AG08395 (cell line): ENCODE measurements at places on chromosomes 7 and 10.

- DNase-seq, result no peak
Observed at GRCh38 chr10:72077275-72077990, 10.9 kb downstream of the SPOCK2 start.

- DNase-seq, result no peak
Observed at GRCh38 chr7:99461221-99461620, 4.7 kb downstream of the ATP5MF start.

DNA sequence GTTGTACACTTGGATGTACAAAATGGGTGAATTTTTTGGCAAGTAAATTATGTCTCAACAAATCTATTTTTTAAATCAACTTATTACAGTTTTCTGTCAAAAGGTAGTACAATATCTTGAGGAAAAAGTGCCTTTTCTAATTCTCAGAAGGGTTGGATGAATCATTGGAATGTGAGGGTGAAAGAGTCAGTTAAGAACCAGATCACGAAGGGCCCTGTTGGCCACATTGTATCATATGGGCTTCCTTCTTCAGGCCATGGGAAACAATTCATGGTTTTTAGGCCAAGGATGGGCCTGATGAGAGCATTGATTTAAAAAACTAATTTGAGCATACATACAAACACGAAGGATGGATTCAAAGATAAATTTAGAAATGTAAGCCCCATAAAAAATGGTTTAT is 503.7 kb downstream of the TNS3 start:
- peak; percentile 24 for DNase-seq

DNA sequence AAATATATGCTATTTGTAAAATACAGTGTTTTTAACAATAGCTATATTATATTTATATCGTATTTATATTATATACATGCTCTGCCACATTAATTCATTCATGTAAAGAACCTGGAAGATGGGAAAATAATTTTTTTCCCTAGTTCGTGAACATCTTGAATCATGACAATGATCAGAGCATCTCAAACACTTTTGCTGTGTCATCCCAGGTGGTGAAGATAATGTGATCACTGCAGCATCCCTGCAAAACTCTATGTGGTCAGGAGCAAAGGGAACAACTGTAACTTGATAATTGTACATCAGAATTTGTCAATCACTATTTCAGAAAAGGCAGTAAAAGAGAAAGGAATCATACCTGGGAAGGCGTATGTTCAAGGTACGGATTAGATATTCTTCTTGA is 39.3 kb downstream of the RAPGEF5 start:
- no peak for DNase-seq

DNA sequence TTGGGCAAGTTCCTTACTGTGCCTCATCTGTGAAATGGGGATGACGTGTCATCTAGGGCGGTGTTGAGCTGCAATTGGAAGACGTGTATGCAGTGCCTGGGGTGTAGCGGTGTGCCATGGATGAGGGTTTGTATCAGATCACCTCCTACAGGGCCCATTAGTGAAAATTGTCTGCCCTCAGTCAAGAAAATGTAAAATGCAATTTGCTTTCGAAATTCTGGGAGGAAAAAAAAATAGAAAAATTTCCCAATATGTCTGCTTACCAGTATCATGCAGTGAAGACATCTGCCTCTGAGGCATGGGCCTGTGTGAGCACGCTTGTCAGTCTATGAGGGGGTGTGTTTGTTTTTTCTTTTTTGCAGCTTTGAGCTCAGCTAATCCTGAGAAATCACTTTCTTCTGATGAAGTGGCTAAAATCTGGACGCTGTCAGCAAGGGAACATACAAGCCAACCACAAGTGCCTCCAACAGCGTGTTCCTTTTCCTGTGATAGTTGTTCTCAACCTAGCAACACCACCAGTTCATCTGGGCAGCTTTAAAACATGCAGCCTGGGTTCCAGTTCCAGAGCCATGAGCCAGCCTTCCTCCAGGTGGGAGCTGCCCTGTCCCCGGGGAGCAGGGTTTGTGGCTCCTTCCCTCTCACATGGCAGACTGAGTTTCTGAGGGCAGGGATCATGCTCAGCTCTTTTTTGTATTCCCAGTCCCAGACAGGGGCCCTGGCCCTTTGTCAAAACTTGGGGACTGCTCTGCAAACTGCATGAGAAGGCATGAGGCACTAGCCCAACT is 10.3 kb downstream of the FAM241B start:
- DNase-seq, result no peak

GRCh38 chr10:49202266-49202665 is 14.1 kb upstream of the TMEM273 start:
- DNase-seq, result no peak

DNA sequence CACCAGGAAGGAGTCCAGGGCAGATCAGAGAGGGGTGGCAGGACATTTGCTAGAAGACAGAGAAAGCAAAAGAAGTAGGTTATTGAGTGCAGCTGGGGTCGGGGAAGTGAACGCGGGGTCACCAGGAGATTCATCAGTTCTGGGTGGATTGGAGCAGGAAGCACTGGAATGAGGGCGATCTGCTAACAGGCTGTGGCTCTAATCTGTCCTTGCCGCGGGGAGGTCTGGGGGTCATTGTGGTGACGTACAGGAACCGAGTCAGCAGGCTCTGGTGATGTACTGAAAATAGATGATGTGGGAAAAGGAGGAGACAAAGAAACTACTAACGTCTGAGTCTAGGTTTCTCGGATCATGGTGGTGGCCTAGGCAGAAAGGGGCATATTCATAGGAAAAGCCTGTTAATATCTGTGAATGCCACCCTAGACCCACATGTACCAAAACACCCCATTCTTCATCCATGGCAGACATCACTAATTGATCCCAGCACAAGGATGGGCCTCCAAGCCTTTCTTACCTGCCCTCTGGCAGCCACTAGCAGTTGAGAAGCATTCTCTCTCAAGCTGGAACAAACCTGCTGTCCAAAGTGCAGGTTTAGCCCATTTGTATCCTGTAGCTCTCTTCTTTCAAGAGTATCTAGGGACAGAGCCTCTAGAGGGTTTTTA is 134.5 kb downstream of the C10orf105 start:
- no peak for DNase-seq

DNA sequence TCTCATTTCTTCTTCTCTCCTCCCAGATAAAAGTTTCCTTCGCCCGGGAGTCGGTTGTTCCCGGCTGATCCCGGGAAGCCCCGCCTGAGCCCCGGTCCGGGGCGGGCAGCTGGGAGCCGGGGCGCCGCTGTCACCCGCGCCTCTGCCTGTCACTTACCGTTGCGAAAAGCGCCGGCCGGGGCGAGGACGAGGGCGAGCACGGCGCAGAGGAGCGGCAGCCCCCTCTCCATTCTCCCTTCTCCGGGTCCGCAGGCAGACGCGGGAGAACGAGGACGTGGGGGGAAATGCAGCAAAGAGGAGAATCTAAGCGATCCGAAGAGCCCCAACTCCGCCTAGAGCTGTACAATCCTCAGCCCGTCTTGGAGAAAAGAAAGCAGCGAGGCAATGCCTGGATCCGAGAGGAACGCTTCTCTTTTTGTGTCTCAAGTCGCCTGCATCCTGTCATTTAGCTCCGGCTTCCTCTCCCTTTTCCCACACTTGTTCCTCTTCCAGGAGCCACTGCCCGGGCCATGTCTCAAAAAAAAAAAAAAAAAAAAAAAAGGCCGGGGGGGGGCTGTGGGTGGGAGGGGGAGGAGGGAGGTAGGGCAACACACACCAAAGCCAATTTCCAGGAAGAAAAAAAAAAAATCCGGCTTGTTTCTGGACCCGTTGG is at the start of gene NRP1:
Gene NRP1 (minus strand): TSS at position 515 of the 652 bp plus-strand sequence. CDS start 285 bp downstream, at position 230.
- DNase-seq, result peak; percentile 72

DNA sequence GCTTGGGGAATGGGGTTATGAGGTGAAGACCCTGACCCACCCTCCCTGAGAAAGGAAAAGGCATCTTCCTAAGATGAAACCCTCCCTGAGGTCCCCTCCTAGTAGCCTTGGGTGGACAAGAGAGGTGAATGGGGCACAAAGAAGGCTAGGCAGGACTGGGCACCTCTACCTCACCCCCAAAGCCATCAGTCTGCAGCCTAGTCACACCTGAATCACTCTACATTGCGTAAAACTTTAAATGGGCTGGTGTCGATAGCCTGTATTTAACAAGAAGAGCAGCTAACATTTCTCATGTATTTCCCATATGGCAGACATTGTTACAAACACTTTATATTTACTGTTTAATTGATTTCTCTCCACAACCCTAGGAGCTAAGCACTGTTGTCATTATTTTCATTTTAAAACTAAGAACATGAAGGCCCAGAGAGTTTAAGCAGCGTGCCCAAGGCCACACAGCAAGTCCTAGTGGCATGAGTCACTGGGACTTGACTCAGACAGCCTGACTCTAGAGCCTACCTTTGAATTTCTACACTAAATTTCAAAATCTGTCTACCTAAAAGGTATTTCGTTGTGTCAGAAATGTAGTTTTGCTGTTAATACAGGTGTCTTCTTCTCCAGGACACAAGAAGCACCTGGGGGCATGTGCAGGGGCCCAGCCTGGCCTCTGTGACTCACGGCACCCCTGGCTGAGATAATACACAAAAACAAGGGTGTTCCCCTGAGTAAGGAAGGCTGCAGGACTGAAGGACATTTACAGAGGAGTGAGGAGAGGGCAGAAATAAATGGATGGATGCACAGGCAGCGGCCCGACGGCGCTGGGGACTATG is 3.4 kb downstream of the AOC1 start:
- DNase-seq, result no peak

- DNase-seq, result no peak
Observed at GRCh38 chr10:20110125-20111100, 294.2 kb downstream of the PLXDC2 start.

GRCh38 chr10:561721-562120 is 127.7 kb downstream of the DIP2C start:
- DNase-seq, result no peak

- DNase-seq, result no peak
Observed at GRCh38 chr7:98206451-98207330, 4.5 kb upstream of the BHLHA15 start.

DNA sequence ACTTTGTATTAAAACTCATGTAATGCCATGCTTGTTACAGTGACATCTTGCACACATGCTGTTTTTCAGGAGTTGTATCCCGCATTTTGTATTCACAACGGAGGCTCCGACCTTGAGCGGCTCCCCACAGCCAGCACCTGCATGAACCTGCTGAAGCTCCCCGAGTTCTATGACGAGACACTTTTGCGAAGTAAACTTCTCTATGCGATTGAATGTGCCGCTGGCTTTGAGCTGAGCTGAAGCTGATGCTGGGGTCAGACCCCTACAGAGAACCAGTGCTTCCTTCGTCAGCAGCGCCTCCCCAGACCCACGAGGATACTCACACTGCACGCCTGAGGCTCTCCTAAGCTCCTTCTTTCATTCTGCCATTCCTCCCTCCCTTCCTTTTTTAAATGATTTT is 69.3 kb upstream of the DNAJB6 start:
- DNase-seq, result no peak

- DNase-seq, result no peak
Observed at GRCh38 chr7:45962861-45963260, 41.8 kb upstream of the IGFBP3 start.

DNA sequence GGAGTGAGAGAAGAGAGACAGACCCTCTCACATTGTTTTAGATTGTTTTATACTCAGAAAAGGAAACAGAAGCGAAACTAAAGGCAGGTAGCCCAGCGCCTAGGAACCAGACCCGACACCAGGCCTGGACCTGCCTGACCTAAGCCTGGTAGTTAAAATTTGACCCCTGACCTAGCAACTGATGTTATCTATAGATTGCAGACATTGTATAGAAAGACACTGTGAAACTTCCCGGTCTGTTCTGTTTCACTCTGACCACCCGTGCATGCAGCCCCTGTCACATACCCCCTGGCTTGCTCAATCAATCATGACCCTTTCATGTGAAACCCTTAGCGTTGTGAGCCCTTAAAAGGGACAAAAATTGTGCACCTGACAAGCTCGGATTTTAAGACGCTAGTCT is 31.6 kb downstream of the VIPR2 start:
- DNase-seq, result no peak

- no peak for DNase-seq
Observed at GRCh38 chr7:34190299-34190698, 285.0 kb downstream of the BMPER start.

GRCh38 chr10:11959966-11960365 is 82.6 kb downstream of the UPF2 start:
- DNase-seq, result no peak

DNA sequence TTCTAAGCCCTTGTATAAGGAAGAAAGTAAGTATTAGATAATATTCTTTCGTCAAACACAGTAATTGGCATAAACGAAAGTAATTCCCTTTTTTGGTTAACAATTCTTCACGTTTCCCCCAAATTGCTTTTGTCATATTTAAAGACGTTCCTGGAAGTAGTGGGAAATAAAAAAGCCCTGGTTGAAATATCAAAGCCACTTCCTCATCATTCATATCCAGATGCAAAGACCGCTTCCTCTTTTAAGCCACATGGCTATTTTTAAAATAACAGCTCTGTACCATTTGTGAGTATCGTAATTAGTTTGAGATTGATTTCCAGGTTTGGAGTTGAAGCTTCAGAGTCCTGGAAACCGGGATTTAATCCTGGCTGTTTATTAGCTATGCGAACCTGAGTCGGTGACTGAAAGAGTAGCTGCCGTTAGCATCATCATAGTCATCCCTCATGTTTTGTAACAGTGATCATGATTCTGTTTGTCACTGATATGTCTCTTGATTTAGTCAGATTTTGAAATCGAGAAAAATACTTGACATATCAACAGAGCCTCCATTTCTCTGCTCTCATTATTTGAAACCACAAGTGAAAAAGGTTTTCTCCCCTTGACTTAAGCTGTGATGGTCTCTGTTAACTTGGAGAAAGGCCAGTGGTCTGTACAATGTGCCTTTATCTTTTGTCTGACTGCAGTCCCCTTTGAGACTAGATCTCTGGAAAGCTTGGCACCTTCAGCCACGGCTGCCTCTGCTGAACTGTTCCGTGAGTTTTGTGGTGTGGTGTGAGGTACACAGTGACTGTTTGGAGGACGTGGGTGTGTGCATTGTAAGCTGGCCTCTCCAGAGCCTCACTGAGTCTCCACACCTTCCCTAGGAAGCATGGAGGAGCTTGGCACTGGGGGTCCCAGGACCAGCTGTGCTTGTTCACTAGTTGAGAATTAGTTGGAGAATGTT is 18.1 kb downstream of the OPTN start:
- no peak for DNase-seq

DNA sequence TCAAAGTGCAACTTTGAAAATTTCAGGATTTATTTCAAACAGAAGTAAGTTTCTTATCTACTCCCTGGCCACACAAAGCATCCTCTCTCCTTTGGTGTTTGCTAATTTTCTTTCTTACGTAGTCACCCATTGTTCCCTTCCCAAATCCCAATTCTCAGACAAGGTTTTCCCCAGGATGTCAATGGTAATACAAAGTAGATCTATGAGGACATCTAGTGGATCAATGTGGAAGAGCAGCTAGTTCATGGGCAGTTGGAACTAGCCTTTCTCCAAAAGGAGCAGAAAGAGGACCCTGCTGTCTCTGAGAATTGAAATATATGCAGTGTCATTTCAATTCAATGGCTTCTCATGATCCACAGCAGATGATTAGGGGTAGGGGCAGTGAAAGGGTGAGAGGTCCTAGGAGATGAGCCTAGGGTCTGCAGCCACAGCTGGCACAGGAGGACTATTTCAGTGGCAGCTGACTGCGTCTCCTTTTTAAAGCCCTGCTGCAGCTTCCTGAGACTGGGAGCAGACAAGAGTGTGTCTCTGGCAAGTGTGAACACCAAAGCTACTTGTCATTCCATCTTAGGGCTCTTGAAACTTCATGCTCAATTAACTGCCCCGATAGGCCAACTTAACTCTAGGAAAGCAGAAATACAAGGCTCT is 632.6 kb downstream of the KCNMA1 start:
- peak; percentile 76 for DNase-seq
